ENCODE measurements at places on chromosomes 3 and 15.

- DNase-seq = no peak
These were observed 87.6 kb downstream of the LRIG1 start for GRCh38 chr3:66413151-66413751.

DNA sequence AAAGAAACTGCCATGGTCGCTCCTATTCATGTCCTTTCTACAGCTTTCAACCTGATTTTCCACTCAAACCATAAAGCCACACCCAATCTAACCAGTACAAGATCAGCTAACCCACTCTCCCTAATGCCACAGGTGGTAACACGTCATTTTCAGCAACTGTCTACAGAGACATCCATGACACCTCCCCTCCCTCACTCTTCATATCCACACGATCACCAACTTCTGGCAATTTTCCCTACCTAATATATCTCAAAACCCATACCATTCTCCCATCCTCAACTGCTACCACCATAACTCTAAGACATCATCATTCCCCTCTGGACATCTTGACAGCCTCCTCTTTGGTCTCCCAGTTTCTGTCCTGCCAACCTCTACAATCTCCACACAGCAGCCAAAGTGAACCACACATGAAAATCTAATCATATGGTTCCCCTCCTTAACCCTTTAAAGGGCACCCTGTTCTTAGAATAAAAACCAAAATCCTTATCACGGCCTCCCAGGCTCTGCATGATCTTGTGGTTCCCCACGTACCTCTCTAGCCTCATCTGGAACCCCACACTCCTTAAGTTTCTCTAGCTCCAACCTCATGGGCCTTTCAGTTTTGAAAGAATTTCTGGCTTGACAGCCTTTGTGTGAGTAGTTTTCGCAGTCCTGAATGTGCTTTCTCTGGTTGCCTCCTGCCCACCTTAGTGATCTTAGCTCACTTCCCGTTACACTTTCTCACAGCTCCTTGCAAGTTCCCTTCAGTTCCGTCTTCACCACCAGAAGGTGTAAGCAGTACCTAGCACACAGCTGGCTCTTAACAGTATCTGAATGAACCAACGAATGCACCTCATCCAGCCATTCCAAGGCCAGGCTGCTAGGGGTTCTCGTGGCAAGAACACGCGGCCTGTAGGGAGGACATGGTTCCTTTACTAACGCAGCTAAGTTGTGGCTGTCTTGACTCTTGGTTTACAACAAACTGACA is 33.4 kb downstream of the SPINK8 start:
- no peak for DNase-seq

DNA sequence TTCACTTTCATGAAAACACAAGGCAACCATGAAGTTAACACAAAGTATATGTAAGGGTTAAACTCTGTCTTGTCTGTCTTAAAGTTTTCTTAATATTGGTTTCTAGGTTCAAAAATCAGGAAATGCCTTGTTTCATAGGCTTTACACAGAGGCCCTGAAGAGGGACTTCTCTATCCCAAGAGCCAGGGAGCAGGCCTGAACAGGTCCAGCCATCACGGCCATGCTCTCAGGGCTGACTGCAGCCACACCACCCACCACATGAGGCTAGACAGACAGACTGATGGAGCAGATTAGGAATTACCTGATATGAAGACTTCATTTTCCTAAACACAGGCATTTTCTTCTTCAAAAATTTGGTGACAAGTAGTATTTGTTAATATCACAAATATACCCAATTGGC is 502.9 kb downstream of the GABRG3 start:
- no peak for DNase-seq

GRCh38 chr3:39102504-39103323 is 4.7 kb downstream of the GORASP1 start:
- DNase-seq = no peak

- no peak for DNase-seq
These were observed 4.7 kb downstream of the SEMA3G start for GRCh38 chr3:52440249-52440551.

DNA sequence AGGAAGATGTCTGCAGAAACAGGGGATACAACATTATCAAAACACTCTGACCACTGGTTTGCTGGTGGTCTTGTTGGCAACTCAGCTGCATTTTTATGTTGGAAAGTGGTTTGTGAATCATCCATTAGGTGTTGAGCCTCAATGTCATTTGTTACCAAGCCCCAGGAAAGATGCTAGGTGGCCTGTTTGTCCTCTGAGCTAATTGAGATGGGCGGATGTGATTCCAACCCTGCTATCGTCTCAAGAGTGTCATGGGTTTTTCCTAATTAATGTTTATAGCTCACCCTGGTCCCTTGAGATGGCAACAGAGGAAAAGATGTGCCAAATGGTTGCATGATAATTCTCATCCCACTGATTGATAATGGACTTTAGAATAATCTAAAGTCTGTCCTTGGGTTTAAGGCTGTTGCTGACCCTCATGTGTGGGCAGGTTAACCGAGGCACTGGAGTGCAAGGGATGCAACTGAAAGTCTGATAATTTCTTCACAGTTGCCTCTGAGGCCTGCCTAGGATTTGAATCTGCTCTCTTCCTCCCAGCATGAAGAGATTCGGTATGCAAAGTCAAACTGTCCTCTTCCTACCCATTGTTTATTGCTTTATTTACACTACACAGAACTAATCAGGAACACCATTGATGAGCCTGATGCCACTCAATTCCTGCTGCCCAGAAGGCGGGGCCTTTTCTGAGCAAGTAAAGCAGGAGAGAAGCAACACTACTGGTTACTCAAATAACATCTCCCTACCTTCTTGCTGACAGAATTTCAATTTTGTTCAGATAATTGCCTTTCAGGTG is 166.2 kb upstream of the TBC1D5 start:
- DNase-seq = no peak

GRCh38 chr15:76470691-76471090 is 134.1 kb downstream of the ISL2 start:
- no peak for DNase-seq
